GM13976 (cell line): ENCODE measurements at places on chromosomes 13 and 19.

DNA sequence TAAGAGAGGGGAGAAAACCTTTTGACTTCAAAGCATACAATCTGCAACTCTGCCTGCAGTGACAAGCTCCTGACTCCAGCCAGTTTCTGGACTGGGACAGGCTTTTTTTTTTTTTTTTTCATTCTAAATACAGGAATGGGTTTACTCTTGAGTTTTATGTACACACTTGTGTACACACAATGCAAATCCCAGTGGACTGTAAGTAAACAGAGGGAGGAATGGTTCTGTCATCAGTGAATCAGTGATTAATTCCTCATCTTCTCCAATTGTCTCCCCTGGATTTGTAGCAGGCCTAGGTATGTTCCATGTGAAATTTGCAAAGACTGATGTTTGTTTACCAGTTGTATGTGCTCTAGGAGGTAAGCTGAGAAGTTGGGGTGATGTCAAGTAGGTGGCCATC is 184.8 kb downstream of the SHISA2 start:
- no peak for DNase-seq

- DNase-seq, result no peak
Observed at GRCh38 chr13:35957241-35957731, 173.9 kb downstream of the DCLK1 start.

- no peak for DNase-seq
Observed at GRCh38 chr19:13329766-13330165, 176.5 kb downstream of the CACNA1A start.

DNA sequence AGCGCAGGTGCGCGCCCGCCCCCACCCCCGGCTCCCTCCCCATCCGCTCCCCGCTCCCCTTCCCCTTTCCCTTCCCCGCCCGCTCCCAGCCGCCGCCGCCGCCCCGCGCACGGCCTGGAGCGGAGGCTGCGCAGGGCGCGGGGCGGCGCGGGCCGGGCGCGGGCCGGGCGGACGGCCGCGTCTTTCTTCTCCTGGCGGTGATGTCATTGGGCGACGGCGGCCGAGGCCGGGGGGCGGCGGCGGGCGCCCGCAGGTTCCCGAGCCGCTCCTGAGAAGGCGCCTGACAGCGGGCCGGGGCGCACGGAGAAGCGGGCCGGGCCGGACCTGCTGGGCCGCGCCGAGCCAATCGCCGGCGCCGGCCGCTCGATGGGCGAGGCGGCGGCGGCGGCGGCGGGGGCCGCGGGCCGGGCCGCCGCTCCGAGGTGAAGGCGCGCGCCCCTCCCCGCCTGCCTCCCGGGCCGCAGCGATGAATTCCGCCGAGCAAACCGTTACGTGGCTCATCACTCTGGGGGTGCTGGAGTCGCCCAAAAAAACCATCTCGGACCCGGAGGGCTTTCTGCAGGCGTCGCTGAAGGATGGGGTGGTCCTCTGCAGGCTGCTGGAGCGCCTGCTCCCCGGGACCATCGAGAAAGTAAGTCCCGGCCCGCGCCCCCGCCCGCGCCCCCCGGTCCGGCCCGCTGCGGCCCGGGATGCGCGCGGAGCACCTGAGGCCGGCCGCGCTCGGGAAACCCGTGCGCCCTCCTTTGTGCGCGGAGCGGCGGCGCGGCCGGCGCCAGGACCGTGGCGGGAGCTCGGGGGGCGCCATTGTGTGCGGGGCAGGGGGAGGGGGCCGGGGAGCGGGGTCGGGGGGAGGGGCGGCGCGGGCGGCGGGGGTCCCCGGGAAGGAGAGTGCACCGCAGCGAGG is at the start of gene ARHGEF7:
Gene ARHGEF7, plus strand, starts transcription at position 250 of the 904 bp plus-strand sequence. Its CDS starts 217 bp downstream, at position 467.
- DNase-seq, result peak; percentile 55

- no peak for DNase-seq
Observed at GRCh38 chr13:101747039-101747438, 294.6 kb downstream of the ITGBL1 start.

DNA sequence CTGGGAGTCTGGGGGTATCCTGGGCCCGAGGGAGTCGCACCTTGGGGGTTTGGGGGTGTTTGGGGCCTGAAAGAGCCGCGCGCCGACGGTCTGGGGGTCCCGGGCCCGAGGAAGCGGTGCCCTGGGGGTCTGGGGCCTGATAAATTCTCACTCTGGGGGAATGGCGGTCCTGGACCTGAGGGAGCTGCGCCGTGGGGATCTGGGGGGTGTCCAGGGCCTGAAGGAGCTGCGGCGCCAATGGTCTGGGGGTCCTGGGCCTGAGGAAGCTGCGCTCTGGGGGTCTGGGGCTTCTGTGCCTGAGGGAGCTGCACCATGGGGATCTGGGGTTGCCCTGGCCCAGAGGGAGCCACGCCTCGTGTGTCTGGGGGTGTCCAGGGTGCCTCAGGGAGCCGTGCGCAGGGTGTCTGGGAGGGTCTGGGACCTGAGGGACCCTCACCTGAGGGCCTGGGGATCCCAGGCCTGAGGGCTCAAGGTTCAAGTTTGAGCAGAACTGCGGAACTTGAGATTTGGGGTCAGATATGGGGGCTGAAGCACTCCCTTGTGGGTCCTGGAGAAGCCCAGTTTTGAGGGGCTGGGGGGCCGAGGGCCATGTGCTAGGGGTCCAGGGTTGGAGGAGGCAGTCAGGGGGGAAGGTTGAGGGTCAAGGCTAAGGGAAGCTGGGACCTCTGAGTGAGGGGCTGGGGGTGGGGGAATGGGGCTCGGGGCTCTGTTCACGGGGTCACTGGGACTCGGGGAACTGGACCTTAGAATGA is 1.1 kb downstream of the HDGFL2 start:
- DNase-seq, result no peak

- DNase-seq, result peak; percentile 40
Observed at GRCh38 chr13:51818781-51819511, 15.0 kb upstream of the DHRS12 start.

DNA sequence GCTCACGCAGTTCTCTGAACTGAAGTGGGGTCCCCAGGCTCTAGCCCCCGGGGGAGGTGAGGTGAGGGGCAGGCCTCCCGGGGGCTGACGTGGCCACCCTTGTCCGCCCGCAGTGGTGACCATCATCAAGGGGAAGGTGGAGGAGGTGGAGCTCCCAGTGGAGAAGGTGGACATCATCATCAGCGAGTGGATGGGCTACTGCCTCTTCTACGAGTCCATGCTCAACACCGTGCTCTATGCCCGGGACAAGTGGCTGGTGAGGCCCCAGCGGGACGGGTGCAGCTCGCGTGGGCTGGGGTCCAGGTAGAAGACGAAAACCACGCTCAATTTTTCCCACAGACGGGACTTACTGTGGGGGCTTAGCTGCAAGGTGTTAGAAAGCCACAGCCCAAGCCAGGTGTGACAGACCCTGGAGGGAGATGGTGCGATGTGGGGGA is 5.6 kb upstream of the ADM5 start:
- DNase-seq, result no peak

GRCh38 chr13:28012896-28013295 is 24.4 kb upstream of the URAD start:
- peak; percentile 77 for DNase-seq

DNA sequence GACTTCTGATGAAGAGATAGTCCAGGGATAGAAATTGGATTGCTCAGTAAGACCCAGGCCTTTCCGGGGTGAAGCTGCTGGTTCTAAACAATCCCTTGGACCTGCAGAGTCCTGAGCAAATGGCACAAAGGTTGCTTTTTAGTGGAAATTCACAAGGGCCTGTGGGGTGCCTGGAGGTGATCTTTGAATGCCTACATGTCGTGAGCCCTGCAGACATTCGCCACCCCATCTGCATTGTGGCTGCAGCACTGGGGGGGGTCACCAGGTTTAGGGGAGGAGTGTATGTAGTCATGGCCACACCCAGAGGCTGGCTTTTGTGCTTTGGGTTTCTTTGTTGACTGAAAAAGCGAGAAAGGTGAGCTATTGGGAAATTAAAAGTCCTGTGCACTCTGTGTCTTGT is 41.4 kb downstream of the SLC7A9 start:
- no peak for DNase-seq

DNA sequence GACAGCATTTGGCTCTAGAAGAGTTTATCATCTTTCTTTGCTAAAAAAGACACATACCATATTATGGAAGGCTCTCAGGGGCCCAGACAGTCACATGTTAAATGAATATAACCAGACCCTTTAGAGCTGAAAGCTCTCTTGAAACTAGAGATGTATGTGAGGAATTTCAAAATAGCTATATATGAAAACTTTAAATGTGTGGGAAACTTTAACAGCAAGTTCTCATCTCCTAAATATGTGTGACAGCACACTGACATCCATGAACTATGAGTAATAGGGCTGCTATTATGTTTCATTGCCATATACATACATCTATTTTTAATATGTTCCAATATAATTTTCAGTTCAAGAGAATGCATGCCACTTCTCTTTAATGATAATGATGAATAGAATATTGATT is 509.5 kb downstream of the GPC6 start:
- DNase-seq, result no peak

DNA sequence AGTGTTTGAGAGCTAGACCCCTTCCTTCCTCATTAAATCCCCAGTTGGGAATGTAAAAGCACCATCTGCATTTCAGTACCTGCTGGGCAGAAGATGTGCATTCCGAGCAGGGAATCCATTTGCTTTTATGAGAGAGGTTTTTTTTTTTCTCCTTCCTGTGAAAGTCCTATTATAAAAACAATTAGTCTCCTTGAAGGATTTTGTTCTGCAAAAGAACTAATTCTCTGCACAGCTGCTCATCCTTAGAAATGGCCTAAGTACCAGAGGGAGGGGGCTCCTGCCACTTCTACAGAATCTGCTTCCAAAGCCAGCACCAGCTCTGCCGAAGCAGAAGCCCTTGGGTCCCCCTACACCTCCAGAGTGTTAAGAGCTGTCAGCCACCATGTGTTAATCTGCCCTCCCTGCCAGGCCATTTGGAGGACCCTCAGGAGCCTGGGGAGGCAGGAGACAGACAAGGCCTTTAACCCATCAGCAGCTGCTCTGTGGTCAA is 36.4 kb upstream of the SERPINE3 start:
- no peak for DNase-seq

DNA sequence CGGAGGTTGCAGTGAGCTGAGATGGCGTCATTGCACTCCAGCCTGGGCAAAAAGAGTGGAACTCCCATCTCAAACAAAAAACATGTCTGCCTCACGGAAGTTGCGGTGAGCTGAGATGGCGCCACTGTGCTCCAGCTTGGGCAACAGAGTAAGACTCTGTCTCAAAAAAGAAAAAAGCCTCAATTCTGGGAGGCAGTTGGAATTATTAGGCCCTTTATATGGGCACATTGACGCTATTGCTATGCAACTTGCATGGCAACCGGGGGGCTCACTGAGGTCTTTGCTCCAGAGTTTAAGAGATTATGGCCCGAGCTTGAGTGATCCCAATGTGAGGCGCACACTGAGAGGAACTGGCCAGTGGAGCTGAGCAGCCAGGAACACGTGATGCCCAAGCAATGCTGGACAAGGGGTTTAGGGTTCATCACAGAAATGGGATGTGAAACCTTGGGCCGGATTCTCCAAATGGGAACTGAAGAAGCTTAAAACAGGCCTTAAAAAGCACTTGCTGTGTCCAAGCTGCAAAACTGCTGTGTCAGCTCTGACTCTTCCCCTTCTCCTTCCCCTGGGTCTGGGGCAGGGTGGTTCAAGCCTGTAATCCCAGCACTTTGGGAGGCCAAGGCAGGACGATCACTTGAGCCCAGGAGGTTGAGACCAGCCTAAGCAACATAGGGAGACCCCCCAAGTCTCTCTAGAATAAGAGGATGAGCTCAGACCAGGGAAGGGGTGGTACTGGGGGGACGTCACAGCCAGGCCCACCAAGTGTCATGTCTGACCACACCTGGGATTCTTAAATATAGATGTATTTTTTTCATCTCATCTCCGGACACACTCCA is 2.5 kb downstream of the FTL start:
- DNase-seq, result no peak

GRCh38 chr13:62129000-62129551 is 713.4 kb upstream of the PCDH20 start:
- DNase-seq, result no peak

GRCh38 chr13:49652355-49653305 is 24.3 kb downstream of the ARL11 start:
- peak; percentile 66 for DNase-seq

DNA sequence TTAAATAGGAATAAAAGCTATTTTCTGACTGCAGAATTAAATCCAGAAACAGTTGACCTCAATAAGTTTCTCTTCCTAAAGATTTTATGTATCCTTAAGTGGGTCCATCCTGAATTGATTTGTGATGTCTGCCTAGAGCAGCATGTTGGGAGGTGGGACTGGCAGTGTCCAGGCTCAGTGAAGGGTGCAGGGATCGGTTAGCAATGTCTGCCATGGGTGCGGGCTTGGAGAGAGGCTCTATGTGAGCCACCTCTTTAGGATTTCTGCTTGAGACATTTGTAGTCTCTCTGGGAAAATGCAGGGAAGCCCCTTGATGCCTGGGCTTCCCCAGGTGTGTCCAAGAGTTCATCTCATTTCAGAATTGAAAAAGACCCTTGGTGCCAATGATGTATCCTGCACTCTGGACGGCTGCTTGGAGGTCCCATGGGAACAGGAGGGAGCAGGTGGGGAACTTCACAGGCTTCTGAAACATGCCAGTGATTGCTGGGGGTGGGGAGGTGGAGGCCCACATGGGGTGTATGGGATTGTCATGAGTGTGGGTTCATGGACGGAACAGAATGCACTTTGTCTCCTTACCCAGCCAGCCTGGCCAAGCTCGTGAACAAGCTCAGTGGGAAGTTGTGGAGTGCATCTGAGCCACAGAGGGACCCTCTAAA is 6.2 kb upstream of the COLGALT1 start:
- DNase-seq, result no peak

DNA sequence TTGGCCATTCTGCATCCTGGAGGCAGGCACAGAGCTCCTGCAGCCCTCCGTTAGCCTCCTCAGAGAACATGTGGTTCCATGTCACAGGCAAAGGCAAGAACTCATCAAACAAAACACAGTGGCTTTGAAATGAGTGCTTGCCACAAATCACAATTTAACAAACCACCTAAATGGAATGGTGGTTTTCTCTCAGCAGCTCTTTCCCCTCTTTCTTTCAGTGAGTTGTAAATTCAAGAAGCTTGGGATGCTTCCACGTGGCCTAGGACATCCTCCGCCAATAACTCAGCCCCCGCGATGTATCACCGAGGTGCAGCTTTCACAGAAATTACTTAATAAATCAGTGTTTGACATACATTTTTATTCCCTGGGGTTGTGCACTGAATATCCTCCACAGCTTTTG is 65.4 kb upstream of the RFC3 start:
- no peak for DNase-seq

DNA sequence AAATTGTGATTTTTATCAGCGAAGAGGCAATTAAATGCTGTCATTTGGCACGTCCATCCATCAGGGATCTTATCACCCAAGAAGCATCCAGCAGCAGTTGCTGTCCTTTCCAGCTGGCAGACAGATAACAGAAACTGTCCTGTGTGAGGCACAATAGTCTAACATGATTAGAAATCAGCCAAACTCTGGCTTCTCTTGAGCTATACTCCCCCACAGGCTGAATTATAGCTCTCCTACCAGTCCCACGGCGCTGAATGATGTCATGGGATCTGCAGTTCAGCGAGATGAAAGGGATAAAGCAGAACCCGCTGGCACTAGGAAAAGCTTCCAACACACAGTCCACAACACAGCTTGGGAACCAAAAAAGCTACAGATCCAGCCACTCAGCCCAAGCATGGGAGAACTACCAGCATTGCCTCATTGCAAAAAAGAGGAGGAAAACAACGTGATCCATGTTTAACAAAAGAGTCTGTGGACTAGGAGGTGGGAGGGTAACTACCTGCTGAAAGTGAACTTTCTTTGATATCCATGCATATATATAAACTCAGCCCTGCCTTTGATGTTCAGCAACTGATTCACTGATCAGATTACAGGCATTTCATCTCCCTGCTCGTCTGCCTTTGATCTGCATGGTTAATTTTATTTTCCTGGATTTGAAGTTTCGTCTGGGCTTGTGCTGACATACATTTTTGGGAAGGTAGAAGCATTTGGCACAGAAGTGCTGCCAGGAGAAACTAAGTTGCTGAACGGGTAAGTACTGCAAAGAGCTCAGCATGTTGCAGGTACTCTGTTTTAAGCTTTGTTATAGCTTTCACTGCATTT is at the start of gene TNFRSF19:
Gene TNFRSF19, plus strand, starts transcription at position 314 of the 822 bp plus-strand sequence. CDS start 19,772 bp downstream, outside the sequence.
- no peak for DNase-seq
